Erythroblast (primary cell): ENCODE measurements at places on chromosomes 11 and 22.
A peak's percentile ranks its signal among the peaks of the same experiment; 100 is the strongest.

DNA sequence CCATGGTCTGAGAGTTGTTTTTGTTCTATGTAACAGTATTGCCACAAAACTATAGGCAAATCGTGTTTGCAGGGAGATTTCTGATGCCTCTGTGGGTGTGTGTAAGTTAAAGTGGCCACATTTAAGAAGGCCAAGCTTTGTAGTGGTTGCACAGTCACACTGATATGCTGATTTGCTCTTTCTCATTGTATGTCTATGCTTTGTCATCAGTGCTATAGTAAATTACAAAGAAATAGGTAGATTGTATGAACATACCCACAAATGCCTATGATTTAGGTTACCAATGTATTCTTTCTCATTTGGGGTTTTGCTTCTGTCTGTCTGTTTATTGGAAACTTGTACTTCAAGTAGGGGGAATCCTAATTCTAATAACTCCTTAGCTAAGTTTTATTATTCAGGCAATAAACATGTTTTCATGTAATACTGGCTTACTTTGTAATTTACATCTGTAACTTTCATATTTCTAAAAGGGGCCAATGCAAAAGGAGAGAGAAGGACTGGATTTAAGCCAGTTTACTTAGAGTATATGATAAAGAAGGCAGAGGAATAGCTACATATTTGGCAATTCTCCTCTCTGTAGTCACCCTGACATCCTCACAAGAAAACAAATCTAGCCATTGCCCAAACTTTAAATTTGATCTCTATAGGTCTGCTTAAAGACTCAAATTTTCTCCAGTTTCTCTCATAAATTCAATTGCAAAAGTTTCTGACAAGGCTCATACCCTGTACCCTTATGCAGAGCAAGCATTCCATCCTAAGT, 2.0 kb downstream of the FIBIN start:
- no peak for DNase-seq

DNA sequence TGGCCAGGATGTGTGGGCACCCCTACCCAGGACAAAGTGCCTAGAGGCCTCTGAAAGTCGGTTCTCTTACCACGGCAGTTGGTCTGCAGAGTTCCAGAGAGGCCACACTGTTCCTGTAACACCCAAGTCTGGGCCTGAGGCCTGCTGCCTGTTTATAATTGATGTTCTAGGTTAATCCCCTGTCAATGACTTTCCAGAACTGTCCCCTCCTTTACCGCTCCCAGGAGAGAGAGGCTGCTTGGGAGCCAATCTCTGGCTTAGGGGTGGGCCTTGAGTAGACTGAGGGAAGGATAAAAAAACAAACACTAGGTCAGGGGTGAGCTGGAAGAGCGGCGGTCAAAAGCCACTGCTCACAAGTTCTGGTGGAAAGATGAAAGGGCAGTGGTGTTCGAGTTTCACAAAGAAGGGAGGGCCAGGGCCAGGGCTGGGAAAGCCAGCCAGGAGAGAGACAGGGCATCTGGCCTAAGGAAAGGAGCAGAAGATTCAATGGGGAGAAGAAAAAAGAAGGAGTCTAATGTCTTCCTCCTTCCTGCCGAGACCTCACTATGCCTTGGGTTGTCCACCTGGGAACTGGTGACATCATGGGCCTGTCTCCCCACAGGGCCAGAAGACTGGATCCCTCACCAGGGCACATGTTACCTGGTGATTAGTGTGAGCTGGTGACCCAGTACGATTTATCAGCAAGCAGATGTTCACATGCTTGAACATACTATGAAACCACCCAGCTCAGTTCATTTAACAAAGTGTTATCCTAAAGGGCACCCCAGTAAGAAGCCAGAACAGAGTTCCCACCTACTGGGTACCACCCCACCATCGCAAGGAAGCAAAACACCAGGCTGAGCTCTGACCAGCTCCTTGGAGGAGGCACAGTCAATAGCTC, 50.2 kb downstream of the PC start:
- peak; percentile 17 for DNase-seq

DNA sequence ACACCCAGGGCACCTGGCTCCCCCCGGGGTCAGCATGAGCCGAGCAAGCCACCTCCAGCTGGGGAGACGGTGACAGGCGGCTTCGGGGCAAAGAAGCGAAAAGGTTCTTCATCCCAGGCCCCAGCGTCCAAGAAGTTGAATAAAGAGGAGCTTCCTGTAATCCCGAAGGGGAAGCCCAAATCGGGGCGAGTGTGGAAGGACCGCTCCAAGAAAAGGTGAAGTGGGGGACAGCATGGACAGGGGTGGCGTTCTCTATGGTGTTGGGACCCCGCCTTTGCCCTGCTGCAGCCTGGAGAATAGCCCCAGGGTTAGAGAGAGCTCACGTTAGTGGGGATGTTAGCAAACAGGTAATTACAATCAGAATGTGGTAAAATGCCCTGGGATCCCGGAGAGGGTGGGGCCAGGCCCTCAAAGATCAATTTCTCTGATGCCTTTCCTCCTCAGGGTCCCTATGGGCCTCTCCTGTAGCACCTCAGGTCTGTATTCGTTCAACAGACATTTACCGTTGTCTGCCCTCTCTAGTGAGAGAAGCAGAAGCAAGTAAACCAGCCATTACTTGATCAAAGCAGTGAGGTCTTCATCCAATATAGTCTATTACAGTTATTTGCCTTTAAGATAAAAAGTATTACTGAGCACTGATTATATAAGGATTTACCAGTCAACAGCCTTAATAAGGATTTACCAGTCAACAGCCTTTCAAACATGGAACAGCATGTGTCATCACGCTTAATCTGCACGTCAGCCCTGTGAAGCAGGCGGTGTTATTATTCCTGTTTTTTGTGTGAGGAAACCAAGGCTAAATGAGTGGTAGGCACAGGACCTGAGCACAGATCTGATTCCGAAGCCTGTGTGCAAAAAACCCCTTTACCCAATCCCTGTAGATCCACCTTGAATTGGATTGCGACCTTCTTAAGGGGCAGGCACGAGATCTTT, 1.0 kb downstream of the CCDC86 start:
- DNase-seq: peak; percentile 48

DNA sequence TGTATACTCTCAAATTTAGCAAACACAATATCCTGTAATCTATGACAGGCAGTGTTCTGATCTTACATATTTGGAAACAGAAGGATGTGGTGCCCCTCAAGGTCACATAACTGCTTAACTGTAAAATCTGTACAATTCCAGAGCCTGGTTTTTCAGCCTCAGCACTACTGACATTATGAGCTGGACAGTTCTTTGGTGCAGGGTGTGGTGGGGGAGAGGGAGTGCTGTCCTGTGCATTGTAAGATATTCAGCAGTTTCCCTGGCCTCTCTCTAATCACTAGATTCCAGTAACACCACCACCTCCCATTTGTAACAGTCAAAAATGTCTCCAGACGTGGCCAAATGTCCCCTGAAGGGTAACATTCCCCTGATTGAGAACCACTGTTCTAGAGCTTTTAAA, 1.8 kb upstream of the OR5B21 start:
- no peak for DNase-seq

- DNase-seq: no peak
Measured at GRCh38 chr22:40908895-40909294, 42.3 kb upstream of the RBX1 start.

DNA sequence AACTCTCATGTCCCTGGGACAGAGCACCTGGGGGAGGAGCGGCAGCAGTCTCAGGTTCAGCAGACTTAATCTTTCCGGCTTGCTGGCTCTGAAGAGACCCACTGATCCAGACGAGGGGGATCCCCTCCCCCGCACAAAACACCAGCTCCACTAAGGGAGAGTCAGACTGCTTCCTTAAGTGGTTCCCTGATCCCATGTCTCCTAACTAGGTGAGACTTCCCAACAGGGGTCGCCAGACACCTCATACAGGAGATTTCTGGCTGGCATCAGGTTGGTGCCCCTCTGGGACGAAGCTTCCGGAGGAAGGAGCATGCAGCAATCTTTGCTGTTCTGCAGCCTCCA, 157.2 kb upstream of the TMEM45B start:
- no peak for DNase-seq

DNA sequence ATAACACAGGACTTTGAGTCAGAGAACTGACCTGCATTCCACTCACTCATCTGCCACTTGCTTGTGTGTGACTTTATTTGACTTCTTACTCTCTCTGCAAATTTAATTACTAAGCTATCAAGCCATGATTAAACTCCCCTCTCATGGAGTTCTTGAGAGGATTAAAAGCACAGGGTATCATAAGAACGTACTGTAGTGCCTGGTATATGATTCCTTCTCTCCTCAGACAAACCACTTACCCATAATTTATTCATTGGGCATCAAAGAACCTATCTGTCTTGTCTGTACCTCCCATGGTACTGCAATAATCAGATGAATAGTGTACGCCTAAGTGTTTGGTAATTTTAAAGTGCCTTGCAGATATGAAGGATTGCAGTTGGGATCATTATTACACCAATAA, 130.6 kb upstream of the UBASH3B start:
- no peak for DNase-seq

DNA sequence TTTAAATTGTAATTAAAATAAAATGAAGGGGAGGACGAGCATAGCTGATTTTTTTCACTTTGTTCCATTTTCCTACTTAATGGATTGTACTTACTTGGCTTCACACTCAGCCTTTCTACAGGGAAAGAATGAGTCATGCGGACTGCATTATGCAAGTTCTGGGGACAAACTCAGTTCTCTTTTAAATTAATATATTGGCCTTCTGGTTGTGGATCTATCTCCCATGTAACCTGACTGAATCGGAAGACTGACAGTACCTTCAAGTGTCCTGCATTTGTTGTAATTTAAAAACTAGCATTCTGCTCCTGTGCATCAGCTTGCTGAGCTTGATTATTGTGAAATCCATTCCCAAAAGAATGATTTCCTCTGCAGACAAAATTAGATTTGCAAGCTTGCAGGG, 12.2 kb downstream of the OR8D1 start:
- DNase-seq: no peak

DNA sequence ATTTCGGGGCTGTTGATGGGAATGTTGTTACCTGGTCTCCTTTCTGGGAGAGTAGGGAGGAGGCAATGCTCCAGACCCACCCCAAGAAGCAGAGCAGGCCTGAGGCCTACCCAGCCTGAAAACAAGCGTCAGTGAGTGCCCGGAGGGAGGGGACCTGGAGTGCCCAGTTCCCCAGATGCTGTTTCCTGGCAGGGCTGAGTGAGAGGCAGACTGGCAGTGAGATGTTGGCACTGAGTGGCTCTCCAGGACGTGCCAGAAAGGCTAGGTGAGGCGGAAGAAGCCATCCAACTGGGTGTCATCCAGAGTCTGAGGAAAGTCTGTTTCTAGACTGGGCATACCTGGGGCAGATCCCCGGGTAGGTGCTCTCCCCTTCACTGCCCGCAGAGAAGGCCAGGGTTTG, 1.3 kb downstream of the POU2F3 start:
- no peak for DNase-seq

DNA sequence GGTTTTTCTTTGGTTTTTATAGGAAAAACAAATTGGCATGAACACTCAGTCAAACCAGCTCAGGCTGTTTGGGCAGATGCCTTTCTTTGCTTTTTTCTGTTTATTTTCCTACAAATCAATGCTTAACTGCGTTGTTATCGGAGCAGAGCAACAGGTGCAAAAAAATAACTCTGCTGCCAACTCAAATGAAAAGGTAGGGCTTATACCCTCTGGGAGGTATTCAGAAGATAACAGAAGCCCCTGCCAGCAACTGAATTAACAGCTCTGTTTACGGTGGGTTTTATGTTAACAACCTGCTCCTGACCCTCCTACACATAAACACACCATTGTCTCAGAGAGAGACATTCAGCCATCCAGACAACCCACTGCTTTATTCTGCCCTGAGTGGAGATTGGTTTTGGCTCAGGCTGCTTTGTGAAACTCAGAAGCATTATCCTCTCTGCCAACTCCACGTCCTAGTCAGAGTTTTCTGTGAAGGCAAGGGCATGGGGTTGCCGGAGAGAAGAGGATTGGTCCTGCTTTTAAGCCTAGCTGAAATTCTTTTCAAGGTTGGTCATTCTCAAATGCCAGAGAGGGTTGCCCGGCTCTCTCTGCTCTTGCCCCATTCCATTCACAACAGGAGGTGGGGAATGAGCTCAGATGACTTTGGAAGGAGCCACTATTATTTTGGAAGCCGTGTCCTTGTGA, 11.4 kb downstream of the EHF start:
- no peak for DNase-seq

- no peak for DNase-seq
Measured at GRCh38 chr22:22099194-22099486, 116.6 kb upstream of the TOP3B start.

DNA sequence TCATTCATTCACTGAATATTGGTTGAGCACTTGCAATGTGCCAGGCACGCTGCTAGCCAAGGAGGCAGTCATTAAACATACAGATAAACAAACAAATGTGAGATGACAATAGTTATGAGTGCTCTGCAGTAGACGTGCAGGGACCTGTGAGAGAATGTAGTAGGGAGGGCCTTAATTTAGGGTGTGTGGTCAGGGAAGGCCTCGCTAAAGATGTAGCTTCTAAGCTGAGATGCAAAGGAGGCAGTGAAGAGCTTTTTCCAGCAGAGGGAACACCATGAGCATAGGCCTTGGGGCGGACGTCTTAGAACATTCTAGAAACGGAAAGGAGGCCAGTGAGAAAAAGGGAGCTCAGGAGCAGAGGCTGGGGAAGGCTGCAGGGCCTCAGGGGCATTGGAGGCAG, 789 bp upstream of the NCF4 start:
- no peak for DNase-seq

DNA sequence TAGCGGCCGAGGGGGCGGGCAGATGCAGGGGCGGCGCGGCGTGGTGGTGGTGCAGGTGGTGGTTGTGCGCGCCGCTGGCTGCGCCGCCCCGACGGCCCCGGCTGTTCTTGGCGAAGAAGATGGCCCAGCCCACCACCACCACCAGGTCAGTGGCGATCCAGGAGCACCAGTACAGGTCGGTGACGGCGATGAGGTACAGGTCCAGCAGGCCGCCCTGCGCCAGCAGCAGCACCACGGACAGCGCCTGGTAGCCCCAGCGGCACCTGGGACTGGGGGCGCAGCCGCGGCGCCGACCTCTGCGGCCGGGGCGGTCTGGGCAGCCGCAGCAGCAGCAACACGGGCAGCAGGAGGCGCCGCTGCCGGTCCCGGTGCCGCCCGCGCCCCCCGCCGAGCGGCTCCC, 879 bp downstream of the TMEM121B start:
- peak; percentile 17 for DNase-seq

DNA sequence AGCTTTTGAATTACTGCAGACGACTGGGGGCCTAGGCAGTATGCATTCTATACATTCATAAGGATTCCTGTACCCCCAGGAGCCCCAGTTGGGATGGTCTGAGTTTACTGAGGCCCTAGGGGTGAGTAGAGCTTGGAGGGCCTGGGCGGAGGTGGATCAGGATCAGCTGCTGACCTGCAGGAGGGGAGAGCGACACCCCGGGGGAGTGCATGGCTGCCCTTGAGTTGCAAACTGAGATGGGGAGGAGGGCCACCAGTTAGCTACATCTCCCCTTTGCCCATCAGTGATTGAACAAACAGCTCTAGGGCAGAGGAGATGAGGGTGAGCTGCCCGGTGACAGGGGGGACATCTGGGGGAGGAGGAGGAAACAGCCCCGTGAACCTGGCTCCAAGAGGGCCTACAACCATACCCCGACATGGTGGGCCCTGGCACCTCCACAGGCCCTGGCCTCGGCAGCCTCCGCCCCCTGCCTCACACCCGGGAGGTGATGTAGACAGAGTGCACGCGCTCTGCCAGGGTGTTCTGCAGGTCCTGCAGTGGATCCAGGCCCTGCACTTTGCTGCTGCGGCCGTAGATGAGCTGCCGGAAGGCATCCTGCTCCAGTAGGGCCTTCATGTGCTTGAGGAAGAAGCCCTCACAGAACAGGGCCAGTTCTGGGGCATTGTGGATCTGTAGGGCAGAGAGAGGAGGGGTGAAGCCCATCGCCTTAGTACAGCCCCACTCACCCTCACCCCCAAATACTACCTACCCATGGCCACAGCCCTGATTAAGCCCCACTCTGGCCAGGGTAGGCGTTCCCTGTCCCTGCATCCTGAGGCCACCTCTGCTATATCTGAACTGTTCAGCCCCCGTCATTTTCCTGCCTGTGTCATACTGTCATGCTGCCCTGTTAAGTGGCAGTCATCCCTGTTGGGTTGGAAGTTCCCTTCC, 46.8 kb downstream of the NAT10 start:
- no peak for DNase-seq
